GF-D8 (cell line): ENCODE measurements at places on chromosomes 16 and 17.

DNA sequence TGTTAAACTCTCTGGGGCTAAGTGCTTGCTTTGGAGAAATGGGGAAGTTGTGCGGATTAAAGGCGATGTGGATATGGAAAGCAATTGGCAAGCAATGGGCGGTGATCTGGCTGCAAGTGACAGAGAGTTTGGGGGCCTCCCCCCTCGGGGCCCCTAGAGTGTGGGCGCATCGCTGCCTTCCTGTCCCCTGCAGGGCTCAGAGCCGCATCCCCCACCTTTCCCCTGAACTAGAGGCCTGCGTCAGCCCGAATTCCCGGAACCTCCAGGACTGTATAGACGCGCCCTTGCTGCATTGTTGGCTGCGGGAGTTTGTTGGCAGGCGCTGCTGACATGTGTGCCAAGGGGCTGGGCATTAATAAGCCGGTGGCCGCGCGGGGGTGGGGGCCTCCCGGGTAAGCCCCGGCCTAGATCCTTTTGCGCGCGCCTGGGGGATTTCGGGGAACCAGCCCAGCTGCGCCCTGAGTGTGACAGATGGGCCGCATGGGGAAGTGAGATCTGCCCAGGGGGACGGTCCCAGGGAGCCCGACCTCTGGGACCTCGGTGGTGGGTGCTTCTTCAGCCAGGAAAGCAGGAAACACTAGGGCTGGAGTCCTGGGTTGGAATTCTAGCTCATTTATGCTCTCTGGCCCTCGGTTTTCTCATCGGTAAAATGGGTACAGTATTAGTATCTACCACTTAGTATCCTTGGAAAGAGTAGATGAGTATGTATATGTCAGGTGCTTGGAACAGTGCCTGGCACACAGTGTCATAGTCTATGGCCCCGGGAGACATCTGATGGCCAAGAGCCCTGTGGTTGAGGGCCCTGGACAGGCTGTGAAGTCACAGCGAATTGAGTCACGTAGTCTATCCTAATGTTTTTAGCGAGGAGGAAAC is 1.0 kb downstream of the EEF2K start:
- peak; percentile 66 for DNase-seq

DNA sequence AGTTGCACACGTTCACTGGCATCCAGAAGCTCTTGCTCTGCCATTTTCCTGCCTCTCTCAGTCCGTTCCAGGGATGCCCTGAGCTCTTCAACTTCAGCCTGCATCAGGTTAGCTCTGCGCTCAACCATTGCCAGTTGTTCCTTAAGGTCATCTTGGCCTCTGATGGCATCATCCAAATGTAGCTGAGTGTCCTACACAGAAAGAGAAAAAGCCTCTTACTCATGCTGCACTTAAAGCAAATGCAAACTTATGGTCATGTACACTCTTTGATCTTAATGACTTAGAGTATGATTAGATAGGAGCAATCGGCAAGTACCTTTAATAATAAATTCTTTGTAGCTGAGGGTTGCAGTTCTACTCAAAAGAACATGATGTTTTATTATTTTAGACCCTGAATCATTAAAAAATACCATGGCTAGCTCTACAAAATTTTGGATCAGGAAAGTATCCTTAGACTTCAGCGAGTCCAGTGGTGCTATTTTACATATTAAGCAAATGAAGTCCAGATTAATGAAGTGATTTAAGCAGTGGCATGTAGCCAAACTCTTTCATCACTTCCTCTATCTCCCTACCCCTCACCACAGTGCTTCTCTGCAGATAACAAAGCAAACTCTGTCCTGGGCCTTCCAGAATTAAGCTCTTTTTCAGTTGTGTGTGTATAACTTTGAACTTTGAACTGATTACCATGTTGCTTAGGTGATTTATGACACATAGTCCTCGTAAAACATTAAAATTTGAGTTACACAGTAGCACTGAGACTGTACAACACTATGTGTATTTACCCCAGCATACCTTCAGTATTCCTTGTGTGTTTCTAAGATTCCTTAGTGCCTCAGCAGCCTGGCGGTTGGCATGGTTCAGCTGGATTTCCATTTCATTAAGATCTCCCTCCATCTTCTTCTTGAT is 22.1 kb downstream of the MYH4 start:
- DNase-seq = no peak

DNA sequence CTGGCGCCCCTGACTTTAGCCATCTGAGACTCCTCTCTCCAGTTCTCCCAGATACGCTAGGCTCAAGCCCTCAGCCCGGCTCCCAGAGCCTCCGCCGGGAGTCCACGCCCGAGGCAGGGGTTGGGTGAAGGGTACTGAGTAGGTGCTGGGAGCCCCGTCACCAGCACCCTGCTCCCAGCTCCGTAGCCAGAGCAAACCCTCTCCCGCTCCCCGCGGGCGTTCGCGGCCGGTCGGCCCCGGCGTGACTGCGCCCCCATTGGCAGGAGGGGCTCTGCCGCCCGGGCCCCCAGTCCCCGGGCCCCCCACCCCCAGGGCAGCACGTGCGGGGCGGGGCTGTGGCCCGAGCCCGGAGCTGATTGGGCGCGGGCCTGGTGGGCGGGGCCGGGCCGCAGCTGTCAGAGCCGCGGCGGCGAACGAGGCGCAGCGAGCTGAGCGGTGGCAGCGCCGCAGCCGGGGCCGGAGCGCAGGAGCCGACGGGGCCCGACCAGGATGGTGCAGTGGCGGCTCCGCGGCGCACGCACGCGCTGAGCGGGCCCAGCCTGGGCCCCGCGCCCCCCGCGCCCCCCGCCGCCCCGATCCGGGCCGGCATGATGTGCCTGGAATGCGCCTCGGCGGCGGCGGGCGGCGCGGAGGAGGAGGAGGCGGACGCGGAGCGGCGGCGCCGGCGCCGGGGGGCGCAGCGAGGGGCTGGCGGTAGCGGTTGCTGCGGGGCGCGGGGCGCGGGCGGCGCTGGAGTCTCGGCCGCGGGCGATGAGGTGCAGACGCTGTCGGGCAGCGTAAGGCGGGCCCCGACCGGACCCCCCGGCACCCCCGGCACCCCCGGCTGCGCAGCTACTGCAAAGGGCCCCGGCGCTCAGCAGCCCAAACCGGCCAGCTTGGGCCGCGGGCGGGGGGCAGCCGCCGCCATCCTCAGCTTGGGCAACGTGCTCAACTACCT is at the start of gene SPNS2:
Gene SPNS2 (plus strand): TSS at position 421 of the 937 bp plus-strand sequence. CDS start 167 bp downstream, at position 588.
- DNase-seq = no peak

DNA sequence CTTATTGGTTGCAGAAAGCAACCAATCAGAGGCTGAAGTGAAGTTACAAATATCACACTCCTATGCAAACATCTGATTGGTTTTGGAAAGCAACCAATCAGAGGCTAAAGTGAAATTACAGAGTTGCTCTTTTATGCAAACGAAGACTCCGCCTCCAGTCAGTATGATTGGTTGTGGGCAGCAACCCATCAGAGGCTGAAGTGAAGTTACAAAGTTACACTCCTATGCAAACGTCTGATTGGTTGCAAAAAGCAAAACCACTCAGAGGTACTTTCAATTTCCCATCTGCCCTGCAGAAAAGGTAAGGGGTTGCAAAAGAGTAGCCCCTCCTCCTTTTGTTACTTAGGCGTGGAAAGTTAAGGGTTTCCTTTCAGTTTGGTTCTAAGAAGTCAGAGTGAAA is 697.3 kb downstream of the MAF start:
- no peak for DNase-seq

DNA sequence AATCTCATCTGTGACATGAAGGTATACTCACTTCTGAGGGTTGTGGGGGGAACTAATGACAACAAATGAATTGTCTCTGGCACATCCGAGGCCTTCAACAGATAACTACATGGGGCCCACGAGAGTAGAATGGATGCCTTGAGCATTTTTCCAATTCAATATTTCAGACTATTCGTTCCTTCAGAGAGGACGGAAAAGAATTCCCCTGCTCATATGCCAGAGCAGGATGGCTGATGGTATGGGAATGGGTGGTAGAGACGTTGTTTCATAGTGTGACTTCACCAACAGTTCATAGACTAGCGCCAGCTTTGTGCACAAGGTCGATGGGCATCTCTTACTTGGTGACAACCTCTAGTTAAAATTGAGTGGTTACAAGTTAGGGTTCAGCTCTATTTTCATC is 61.3 kb downstream of the HLF start:
- no peak for DNase-seq
